Activated CD4-positive, alpha-beta T cell treated with anti-CD3 and anti-CD28 coated beads, Interleukin-2, amount 50 U/mL, for 16 hours (primary cell): ENCODE measurements at places on chromosomes 5 and 9.

DNA sequence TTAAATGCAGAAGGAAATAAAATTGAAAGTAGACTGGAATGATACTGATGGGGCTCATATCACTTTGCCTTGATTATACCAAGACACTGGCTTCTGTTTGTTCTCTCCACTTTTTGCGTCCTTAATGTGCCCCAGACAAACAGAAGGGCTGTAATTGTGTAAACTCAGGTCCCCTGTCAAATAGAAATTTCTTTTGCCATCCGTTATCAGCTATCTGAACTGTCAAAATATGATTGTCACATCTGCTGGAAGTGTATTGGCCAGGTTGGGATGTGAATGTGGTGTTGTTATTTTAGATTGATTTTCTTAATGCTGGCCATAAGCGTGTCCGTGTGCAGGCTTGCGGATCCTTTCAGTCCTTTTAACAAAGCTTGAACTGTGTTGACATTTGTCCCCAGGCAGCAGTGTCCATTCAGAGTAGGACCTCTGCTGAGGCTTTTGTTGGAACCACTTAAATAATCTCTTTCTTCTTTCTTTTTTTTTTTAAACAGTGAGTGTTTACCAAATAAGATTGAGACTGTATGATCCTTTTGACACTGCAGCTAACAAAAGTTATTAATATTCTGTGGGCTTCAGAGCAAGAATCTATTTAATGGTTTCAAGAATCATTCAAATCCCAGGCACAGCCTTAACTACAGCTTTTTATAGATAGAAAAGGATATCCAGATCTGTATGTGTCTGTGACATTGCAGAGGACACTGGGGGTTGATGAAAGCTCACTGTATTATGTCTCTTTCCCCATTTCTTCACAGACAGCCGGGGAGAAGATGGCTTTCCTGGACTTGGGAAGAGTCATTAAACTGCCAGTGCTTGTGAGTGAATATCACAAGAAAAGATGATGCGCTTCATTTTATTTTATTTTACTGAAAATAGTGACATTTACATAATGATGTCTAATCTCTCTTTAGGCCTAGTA is 171.7 kb downstream of the ZNF608 start:
- DNase-seq: no peak

GRCh38 chr5:154110716-154111115 is 71.9 kb downstream of the MFAP3 start:
- DNase-seq: no peak

GRCh38 chr5:59819806-59820205 is 73.7 kb downstream of the PDE4D start:
- DNase-seq: no peak

DNA sequence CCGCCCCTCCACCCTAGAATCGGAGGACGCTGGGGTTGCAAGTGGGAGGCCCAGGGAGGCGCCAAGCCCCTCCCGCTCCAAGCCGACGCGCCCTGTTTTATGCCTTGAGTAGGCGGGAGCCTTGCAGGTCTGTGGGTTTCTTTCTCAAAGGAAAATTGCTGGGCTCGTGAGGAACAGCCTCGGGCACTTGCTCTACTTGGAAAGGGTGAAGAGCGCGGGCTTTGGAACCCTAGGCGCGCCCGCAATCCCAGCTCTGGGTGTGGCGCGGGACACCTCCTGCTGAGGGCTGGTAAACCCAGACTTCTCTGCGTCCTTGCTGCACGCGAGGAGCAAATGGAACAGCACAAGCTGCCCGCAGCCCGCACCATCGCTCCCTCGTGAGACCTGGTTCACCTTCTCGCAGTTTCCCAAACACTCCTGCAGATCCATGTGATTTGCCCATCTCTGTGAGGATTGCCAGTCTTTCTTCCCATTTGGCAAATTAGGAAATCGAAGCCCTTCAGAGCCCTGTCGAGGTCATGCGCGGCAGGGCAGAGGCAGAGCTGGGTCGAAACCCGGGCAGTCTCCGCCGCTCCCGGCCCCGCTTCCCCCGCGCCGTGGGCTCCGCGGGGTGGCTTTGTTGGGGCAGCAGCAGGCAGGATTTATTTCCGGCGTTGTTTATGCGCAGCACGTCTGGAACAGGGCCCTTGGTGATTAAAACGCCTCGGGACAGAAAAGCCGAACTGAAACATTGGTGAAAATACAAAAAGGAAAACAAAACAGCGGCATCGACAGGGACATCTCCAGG is 98.4 kb upstream of the CPLX2 start:
- DNase-seq: no peak

DNA sequence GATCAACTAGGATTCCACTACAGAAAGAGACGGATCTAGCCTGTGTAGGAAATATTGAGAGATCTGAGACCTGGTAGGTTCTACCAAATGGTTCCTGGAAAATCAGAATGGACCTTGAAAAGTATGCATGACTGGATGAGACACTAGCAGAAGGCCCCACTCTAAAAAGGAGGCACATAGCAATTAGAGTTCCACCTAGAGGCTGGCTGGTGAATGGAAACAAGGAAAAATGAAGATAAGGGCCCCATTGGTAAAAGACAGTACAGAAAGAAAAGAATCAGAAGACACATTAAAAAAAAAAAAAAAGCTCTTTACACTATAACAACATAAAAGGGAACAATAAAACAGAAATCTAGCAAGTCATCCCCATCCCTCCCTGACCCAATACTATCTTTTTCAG is 518.5 kb downstream of the NR2F1-AS1 start:
- DNase-seq: no peak

DNA sequence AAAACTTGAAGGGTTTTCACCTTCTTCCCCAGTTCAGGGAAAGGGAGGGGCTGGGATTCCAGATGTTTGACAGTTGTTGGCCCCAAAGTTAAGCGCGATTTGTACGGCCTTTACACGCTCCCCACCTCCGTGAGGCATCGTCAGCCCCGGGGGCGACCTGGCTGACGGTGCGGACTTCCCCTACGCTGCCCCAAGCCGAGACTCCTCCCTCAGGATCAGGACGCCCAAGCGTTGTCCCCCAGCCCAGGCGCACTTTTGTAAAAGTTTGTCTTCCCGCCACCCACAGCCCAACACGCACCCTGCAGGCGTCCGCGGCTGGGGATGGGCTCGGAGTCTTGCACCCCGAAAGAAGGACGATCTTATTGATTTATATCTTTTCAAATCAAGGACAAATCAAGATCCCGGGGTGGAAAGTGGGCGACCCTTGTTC is 713 bp downstream of the MOB3B start:
- peak; percentile 41 for DNase-seq

GRCh38 chr5:113776832-113777525 is 263.5 kb downstream of the YTHDC2 start:
- no peak for DNase-seq

DNA sequence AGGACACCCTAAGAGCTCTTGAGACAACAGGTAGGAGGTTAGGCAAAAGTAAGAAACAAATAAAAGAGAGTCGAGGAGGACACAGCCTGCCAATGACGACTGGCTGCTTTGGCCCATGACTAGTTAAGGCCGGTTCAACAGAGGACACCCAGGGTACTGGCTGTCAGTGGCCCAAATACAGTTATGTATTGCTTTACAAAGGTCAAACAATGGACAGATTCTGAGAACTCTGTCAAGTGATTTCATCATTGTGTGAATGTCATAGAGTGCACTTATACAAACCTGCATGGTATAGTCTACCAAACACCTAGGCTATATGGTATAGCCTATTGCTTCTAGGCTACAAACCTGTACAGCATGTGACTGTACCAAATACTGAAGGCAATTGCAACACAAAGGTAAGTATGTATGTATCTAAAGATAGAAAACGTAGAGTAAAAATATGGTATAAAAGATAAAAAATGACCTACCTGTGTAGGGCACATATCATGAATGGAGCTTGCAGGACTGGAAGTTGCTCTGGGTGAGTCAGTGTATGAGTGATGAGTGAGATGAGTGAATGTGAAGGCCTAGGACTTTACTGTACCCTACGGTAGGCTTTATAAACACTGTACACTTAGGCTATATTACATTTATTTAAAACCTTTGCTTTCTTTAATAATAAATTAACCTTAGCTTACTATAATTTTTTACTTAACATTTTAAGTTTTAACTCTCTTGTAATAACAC is 6.5 kb upstream of the FAM81B start:
- no peak for DNase-seq

DNA sequence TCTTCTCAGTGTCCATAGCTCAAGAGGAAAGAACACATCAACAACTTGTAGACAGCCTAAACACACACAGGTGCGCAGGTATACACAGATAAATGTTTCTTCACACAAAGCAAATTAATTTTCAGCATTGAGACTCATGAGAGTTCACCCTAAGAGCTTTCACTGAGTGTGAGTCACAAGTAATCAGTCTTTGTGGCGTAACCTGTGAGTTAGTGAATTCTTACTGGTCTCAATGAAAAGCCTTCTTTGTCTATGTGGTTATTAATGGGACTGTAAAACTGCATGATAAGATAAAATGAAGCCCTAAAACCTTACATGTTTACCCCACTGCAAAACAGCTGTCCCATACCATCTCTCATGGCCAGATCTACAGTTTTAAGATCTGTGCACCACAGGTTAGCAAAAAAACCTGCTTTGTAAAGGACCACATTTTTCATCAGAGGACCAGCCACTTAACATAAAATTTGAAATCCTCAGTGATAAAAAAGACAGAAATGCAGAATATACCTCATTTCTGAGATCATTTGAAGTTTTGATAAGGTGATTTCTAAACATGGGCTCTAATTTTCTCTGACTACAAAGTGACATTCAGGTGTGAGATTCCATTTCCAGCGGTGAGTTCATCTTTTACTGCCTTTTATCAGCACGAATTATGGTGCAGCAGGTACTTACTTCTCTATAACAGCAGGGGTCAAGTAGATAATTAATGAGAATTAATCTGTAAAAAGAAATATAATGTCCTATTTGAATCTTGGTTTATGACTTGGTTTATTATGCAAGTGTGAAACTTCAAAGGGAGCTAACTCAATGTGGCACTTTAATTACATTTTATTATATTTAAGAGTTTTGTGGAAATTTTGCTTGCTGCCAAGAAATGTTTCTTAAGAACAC is 335.7 kb upstream of the PIK3R1 start:
- DNase-seq: no peak

DNA sequence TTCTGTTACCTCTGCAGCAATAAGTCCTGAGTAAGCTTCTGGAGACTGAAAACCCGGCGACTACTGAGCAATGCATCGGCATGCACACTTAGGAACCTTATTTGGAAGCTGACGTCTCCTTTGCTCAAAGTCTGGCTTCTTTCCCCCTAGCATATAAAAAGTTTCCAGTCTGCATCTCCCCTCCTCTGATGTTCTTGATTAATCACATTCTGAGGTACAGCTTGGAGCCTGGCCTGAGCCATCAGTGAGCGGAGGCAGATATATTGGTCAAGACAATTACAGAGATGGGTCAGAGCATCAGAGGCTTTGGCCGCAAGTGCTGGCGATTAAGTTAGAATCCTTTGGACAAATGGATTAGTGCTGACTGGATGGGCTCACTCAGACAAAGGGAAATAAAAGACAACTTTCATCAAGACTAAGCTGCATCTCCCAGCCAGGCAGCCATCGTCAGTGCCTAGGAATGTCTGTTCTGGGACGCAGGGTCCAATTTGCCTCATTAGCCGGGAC is 140.7 kb downstream of the MTX3 start:
- no peak for DNase-seq

DNA sequence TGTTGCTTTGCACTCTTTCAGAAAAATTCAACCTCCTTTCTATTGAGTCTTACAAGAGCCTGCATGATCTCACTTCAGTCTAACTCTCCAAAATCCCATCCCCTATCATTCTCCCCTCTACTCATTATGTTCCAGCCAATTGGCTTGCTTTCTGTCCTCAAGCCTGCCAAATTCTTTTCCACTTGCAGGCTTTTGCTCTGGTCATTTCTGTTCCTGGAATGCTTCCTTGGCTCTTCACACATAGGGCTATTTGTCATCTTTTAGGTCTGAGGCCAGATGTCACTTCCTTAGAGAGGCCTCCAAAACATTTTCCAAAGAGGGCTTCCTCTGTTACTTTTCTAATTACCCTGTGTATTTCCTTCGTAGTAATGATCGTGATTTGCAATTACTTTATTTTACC is 11.8 kb upstream of the CHD1 start:
- no peak for DNase-seq

DNA sequence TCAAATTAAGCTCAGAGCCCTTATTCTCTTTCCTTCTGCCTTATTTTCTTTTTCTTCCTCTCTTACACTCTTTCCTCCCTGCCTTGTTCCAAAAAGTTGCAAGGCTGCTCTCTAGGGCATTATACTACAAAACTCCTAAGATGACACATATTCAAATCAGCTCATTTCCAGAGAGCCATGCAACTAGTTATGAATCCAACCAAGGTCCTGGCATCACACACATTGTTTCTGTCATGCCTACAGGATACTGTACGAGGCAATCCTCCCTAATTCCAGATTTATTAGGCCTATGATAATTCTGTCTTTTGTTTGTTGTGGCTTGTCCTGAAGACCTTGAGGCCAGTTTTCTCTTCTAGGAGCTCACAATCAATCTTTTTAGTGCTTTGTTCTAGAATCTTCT is 87.0 kb upstream of the TBCA start:
- no peak for DNase-seq

- peak; percentile 28 for DNase-seq
Observed at GRCh38 chr5:150358261-150359095, 981 bp downstream of the TCOF1 start.

GRCh38 chr9:91795598-91796241 is 154.3 kb downstream of the ROR2 start:
- no peak for DNase-seq

- peak; percentile 52 for DNase-seq
Observed at GRCh38 chr9:34375901-34376595, 650 bp downstream of the MYORG start.

DNA sequence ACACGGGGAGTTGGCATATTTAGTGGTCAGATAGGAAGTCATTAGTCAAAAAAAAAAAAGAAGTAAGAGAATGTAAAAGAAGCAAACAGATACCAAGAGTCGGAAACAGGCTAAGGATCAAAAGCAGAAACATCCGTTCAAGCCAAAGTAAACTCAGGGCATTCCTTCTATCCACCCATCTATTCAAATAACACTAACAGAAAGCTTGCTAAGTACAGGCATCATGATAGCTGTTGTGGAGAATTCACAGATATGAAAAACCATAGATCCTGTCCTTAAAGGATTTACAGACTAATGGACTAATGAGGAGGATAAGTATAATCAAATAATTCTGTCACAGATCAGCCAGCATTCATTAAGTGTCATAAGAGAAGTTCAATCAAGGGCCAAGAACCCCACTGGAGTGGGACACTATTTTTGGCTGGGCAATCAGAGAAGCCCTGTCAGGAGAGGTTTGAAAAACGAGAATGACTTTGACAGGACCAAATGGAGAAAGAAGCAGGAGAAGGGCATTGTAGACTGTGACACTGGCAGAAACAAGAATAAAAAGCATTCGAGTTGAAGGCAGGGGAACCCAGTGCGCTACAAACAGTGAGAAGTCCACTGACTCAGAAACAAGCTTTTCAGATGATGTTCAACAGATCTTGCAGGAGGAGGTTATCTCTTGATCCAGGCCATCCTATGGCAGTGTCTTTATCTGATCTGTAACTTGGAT is 154.2 kb upstream of the TSLP start:
- DNase-seq: no peak

DNA sequence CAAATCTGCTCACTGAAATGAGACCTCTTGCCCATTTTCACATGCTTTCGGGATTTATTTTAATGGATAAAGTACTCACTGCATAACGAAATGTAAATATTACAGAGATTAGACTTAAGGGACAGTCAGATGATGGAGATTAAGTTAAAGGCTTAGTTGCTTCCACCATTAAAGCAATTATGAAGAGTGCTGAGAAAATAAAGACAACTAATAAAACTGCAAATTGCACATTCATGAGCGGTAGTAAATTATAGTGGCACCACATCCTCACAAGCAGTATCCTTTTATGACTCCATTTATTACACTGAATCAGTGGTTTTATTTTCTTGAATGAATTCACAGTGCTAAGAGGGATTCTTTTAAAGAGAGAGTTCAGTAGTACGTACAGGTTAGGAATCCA is 76.2 kb upstream of the TMED7 start:
- no peak for DNase-seq
